ENCODE measurements at places on chromosomes 3 and 15.
A peak's percentile ranks its signal among the peaks of the same experiment; 100 is the strongest.

DNA sequence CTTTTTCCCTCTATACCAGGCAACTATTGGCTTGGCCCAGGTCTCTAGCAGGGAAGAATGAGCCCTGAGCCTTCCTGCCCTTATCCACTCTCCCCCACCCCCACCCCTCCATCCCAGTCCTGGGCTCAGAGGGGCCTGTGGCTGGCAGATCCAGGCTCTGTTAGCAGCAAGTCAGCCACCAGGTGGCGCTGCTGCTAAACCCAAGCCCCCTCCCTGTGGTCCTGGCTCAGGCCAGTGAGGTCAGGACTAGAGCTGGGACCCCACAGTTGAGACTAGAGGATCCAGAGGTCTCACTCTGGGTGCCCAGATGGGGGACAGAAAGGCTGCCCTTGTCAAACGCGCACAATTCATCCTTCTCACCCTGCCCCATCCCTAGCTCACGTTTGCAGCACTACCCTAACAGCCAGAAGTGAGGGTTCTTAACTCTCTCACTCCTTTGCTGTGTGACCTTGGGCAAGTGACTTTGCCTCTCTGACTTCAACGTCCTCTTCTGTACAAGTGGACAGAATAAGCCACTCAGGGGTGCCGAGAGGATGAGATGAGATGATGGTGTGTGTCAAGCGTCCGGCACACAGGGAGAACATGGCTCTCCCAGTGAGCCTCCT lies 46.8 kb upstream of the SLC6A1 start:
- DNase-seq = peak; percentile 22

DNA sequence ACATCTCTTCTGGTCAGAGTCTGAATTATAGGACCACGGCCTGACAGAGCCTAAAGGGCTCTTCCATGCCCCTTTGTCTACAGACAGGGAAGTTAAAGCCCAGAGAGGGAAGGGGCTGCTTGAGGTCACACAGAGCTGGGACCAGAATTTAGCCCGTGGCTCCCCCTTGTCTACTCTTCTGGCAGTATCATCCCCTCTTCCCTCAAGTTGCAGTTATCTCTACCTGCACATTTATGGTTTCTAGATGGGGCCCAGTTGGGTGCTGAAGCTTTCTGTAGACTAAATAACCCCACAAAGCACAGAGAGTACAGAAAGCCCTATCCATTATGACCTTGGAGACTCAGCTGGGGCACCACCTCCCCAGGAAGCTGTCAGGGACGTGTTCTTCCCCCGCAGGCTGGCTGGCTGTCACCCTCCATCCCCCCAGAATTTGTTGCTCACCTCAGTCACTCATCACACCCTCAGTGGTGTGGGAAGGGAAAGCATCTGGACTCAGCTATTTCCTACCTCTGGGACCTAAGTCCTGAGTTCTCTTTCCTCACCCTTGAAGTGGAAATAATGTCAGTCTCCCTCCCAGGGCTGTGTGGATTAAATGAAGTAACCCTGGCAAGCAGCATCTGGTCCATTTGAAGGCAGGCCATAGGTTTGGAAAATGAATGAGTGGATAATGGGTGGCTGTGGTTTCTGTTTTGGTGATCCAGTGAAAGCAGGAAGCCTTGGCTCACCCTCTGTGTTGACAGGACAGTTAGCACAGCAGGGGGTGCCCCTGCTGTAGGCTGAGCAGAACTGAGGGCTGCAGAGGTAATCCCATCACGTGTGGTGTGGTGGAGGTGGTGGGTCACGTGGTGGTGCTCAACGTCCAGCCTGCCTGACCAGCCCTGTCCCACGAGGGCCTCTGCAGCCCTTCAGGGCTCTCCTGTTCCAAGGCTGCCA lies 16.3 kb downstream of the ACOX2 start:
- DNase-seq = no peak

DNA sequence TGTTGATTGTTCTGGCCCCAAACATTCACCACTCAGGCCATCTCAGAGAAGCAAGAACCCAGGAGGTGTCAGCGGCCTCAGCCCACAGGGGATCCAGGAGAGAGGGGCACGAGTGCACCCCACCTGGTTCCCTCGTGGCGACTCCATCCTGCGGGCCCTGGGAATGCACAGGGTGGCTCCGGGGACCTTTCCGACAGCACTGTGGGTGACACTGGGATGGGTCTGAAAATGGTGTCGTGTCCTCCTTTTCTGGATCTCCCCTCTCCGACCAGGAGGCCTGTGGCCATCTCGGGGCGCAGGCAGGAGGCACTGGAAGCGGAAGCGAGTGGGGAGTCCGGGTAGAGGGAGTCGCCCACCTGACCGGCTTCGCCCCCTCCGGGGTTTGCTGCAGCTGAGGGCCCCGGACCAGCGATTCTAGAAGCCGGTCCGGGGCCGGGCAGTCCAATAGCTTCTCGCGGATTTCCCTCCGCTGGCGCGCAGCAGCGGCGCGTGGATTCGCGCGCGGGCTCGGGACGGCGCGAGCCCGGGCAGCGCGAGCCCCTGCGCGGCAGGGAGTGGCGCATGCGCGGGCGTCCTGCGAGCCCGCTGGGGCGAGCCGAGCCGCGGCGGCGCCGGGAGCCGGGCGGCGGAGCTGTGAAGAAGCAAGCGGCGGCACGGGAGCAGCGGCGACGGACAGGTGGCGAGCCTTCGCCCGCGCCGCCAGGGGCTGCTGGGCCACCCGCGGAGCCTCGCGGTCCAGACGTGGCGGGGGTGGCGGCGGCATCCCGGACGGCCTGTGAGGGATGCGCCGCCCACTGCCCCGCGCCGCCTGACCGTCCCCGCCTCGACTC lies at the start of gene DOCK3:
Gene DOCK3 (plus strand): TSS at position 579 of the 830 bp plus-strand sequence. CDS start 337 bp downstream, outside the sequence.
- DNase-seq = peak; percentile 56

GRCh38 chr15:88322461-88322860 lies 65.9 kb upstream of the NTRK3 start:
- DNase-seq = no peak

- no peak for DNase-seq
Measured at GRCh38 chr3:193771011-193771652, 178.1 kb downstream of the OPA1 start.

GRCh38 chr3:58214484-58215316 lies 3.9 kb upstream of the DNASE1L3 start:
- DNase-seq = peak; percentile 36

- DNase-seq = no peak
Measured at GRCh38 chr15:50302581-50302980, 37.1 kb upstream of the HDC start.

GRCh38 chr15:91620229-91620628 lies 233.3 kb upstream of the SLCO3A1 start:
- DNase-seq = no peak

DNA sequence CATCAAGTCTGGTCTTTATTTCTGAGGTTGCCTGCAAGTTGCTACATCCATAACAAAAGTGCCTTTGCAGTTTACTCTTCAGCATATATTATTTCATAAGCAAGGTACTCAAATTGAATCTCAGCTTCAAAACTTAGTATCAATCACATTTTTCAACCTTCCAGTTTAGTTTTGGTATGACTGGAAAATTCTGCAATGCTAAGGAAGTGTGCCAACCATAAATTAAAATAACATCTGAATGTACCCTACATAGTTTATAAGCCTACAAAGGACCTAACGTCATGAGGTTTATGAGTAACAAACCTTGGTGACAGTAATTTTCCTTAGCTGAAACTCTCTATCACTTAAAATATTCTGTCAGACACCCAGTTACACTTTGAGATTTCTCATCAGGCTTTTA lies 62.8 kb downstream of the THBS1 start:
- no peak for DNase-seq

GRCh38 chr15:25967116-25967515 lies 104.0 kb upstream of the ATP10A start:
- no peak for DNase-seq

DNA sequence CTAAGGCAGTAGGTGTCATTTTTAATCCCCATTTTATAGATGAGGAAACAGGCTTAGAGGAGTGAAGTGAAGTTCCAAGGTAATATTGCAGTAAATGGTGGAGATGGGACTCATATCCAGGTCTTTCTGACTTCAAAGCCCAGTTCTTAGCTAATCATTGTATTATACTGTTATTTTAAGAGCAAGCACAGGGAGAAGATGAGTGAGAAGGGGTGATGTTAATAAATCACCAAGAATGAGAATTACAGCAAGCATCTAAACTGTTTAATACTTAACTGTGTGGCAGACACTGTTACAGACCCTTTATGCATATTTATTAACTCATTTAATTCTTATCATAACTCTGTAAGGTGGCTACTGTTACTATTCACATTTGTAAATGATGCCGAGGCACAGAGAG lies 61.2 kb downstream of the VPS8 start:
- DNase-seq = no peak

- DNase-seq = no peak
Measured at GRCh38 chr3:62638316-62638715, 236.9 kb downstream of the CADPS start.

- DNase-seq = no peak
Measured at GRCh38 chr3:143263852-143264513, 144.4 kb downstream of the CHST2 start.

DNA sequence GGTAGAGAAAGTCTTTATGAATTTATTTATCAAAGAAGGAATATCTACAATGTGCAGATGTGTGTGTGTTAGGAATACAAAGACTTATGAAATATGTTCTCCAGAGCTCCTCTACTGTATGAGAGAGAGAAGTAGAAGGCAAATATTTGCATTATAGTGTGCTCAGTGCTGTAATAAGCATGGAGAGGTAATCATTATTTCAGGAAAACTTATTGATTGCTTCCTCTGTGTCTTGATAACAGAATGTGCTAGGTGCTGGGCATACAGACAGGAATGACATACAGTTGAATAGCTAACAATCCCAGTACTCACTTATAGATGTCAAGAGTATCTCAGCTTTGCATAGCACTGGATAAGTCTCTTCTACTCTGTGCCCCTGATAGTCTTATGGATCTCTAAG lies 30.2 kb downstream of the ATG7 start:
- DNase-seq = no peak

- DNase-seq = no peak
Measured at GRCh38 chr15:20369500-20369899, 172.1 kb downstream of the GOLGA6L6 start.

GRCh38 chr3:100850156-100850555 lies 140.9 kb downstream of the TFG start:
- no peak for DNase-seq

DNA sequence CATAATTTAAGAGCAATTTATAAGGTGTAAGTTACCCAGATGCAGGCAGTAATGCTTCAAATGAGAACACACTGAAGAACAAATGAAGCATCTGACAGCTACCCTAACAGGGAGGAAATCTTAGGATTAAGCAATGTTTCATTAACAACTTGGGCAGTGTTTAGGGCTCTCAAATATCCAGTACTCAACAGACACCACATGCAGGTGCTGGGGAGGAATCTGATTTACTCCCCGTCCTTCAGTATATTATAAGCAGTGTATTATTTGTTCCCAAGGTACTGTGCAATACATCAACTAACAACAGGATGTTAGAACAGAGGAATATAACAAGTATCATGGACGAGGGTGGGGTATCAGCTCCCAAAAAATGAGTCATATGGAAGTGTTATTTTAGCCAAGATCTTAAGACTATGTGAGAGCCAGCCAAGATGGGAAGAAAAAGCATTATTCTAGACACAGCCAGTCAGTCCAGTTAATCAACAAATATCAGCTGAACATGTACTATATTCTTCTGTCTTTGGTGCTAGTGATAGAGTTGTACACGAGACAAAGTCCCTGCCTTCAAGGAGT lies 20.4 kb downstream of the BTBD1 start:
- no peak for DNase-seq

- DNase-seq = no peak
Measured at GRCh38 chr15:41024885-41025284, 71.6 kb downstream of the CHAC1 start.

- DNase-seq = no peak
Measured at GRCh38 chr3:40267937-40268724, 41.4 kb upstream of the EIF1B start.

GRCh38 chr15:69729167-69729748 lies 276.6 kb downstream of the RPLP1 start:
- DNase-seq = no peak

DNA sequence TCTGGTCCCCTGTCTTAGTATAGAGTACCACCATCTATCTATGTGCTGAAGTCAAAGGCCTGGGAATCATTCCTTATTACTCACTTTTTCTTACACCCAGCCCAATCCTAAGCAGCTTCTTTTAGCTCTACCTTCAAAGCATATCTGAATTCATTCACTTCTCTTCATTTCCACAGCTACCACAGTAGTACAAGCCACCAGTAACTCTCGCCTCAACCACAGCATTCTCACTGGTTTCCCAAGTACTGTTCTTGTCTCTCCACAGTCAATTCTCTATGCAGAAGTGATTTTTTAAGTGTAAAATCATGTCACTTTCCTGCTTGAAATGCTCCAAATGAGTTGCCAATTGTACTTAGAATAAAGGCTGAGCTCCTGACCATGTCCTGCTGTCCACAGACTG lies 401.7 kb downstream of the OXSM start:
- no peak for DNase-seq

GRCh38 chr3:167736264-167736787 lies 805 bp downstream of the SERPINI1 start:
- DNase-seq = no peak

DNA sequence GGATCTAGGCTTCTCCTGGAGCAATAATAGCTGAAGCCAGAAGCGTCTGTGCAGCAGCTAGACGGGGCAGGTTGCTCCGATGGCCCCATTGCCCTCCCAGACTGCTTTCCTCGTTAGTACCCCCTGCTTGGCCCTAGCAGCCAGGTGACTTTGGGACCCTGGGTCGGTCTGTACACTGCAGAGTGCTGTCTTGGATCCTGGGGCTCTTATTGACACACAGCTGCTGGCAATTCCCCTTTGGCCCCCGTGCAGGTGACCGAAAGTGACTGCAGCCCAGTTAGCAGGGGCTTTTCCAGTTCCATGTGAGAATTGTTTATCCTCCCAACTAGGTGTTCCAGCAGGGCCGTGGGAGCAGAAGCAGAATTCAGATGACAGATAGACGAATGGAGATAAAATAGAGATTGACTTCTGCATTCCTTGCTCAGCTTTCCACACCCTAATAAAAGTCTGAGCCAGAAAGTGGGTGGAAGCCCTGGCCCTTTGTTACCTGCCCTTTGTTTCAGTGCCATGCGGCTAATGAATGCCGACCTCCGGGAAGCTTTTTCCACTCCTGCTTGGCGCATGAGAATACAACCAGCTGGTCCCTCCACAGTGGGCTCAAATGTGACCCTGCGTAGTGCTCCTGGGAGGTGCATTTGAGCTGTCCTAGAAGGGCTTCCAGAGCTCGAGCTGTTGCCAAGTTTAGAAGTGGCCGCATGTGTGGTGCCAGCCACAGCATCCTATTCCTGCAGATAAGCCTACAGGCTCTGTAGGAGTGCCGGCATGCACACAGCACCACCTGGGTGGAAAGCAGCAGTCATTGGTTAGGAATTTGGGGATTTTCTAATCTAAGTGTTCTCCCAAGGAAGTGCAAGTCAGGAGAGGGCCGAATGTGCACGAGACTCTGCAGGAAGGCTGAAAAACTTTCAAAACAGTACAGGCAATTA lies 94.4 kb downstream of the SLCO3A1 start:
- DNase-seq = no peak

DNA sequence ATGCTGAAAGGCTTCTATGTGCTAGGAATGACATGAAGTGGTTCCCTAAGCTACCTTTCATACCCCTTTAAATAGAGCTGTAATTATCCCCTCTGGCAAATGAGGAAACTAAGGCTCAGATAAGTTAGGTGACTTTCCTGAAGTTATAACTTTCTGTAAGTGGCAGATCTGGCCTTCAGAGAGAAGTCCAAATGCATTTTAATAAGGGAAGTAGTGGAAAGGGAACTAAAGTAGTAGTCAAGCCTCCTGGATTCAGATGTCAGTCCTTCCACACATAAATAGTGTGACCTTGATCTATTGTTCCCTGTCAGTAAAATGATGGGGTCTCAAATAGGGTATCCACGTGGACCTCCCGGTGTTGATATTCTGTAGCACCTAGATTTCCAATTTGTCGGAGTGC lies 277.7 kb downstream of the EDEM1 start:
- no peak for DNase-seq

GRCh38 chr3:68004091-68004490 lies 349.7 kb upstream of the SUCLG2 start:
- no peak for DNase-seq

Data from GM18507 (cell line).